Stimulated activated CD4-positive, alpha-beta T cell treated with anti-CD3 and anti-CD28 coated beads, Interleukin-15, amount 100 ng/mL, for 1 hour (primary cell): ENCODE measurements at places on chromosomes 1 and 21.

DNA sequence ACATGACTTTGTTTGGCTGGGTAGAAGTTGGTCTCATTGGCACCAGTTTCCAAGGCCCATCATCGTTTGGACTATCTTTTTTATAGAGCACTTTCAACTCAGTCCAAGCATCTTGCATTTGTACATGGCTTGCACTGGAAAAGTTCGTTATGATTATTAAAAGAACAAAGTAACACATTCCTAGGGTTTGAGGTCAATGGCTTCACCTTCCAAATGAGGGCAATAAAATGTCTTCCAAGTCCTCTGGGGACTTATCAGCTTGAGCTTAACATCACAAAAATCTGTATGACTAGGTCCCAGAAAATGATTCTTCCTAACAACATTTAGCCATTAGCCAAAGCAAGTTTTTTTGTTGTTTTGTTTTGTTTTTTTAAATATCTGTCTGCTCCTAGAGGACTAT is 610.8 kb downstream of the LMO4 start:
- no peak for DNase-seq

DNA sequence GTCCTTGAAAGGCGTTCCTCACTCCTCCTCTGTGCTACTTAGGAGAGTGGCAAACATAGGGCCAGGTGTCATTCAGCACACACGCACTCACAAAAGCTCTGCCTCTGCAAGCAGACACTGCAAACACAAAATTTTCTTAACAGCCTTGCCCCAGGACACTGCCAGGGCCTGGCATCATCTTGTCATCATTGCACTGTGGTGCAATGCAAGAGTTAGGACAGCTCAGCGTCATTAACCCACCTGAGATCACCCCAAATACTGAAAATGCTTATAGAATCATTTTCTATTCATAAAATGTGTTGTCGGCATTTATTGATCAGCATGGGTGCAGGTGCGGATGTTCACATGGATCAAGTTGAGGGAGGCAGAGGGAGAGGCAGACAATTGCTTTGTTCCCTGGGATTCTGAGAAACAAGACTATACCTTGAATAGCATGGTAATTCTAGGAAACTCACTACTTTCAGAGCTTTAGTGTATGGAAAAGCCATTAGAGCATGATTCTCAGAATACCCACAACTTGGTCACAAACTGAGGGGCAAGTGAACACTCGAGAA is 3.0 kb downstream of the ADAM30 start:
- no peak for DNase-seq

GRCh38 chr1:119956306-119956705 is 60.0 kb upstream of the ADAM30 start:
- no peak for DNase-seq

DNA sequence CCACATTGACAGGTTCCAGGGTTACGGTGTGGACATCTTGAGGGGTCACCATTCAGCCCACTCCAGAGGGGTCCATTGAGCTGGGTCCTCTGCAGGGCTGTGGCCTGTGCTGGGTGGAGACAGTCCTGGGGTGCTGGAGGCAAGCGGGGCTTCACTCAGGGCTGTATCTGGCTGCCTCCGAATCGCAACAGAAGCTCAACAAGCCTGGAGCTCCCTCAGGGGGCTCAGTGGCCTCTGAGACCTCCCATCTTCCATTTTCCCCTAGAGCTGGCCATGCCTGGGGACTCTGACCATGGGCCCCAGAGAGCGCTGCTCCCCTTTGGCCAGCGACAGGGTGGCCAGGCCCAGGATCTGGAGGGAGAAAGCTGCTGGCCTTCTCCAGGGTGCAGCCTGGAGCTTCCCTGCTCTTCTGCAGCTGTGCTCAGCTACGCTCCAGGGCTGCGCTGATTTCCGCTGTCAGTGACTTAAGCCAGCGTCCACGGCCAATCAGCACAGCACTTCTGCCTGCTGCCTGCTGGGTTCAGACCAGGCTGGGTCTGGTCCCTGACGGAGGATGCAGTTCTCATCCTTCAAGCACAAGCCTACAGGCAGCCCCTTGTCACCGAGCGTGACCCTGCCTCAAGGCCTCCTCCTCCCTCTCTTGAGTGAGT is 45.0 kb upstream of the ADARB1 start:
- DNase-seq, result no peak

DNA sequence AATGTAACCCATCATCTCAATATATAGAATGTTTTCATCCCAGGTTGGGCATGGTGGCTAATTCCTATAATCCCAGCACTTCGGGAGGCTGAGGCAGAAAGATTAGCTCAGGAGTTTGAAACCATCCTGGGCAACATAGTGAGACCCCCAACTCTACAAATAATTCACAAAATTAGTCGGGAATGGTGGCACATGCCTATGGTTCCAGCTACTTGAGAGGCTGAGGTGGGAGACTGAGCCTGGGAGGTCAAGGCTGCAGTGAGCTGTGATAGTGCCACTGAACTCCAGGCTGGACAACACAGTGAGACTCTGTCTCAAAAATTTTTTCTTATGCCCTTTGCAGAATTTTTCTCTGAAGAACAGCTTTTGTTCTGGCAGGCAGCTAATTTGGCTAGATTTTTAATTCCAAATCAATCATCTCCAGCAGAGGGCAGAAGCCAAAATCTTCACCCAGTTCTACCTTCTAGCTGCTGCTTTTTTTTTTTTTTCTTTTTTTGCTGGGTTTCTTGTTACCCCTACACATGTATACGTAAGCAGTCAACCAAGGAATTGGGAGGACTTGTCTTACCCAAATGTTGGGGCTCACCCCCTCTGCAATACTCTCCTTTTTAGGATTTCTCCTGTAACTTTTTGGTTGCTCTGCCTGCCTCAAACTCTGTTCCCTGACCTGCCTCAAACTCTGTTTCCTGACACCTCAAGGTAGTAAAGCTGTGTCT is 2.7 kb upstream of the RAD54L start:
- no peak for DNase-seq

DNA sequence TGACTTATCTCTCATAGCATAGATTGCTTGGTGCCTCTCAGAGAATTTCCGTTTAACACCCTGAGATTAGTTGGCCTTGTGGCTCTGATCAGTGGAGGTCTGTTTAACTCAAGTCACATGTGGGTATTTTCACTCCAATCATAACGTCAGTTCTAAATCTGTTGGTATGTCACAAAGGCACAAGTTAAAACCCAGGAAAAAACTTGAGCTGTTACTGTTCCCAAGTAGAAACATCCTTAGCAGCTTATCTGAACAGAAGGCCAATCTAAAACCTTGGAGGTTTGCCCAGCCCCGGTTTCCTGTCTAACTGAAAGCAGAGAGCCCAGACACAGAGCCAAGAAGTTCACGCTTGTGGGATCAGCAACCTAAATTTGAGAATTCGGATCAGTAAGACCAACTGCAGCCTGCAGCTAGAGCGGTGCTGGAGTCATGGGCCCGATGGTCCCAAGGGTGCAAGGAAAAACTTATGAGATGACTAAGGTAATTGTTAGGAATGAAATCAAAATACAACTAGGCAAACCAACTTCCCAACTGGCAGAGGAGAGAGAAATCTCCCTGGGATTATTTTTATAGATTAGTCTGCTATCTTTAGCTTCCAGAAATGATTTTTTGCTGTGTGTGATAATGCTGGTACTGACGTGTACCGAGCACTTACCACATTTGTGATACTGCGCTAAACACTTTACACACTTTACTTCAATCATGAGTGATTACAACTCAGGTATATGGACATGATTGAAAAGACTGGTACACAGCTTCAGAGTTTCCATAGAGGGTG is 90.2 kb upstream of the C1orf21 start:
- no peak for DNase-seq

DNA sequence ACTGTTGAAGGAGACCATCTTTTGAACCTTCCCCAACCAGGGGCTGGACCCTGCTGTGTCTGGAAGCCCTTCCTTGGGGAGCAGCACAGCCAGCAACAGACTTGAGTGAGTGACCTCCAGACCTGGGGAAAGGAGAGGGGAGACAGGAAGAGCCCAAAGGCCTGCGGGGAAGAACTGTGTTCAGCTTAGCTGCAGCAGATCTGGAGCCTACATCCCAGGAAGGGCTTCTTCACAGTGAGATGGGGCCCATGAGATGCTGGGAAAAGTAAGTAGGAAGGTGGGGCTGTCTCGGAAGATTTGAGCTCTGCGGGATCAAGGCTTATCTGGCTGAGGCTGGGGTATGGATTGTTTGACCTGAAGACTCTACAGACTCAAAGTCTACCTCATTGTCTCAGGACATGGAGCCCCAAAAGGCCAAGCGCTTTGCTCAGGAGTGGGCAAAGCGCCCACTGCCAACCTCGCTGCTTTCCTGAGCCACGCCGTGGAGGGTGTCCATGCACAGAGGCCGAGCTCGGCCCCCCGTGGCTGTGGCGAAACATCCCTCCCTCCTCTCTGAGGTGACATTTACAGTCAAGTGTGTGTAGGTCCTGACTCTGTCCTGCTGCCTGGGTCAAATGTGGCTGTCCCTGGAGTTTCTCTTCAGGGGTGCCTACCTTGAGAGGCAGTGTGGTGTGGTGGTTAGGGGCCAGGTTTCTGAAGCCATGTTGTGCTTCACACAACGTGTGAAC is 24.5 kb downstream of the SPOCD1 start:
- no peak for DNase-seq

DNA sequence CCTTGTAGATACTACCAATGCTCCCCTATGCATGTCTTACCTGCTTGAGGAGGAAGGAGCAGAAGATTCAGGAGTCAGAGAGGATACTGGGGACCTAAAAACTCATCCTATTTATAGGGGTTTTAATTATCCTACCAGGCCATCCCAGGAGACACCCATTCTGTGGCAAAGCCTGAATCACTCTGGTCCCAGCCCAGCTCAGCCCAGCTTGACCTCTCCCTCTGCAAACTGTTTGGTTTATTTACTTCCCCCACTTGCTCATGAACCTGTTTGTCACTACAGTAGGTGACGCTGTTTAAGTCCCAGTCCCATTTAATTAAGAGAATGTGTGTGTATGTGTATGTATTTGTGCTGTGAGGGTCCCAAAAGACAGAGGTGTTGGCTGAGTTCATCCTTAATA is at the start of gene RPTN:
TSS of gene RPTN (minus strand) at position 85 of the 400 bp plus-strand sequence. CDS start 1,339 bp downstream, outside the sequence.
- DNase-seq, result no peak

DNA sequence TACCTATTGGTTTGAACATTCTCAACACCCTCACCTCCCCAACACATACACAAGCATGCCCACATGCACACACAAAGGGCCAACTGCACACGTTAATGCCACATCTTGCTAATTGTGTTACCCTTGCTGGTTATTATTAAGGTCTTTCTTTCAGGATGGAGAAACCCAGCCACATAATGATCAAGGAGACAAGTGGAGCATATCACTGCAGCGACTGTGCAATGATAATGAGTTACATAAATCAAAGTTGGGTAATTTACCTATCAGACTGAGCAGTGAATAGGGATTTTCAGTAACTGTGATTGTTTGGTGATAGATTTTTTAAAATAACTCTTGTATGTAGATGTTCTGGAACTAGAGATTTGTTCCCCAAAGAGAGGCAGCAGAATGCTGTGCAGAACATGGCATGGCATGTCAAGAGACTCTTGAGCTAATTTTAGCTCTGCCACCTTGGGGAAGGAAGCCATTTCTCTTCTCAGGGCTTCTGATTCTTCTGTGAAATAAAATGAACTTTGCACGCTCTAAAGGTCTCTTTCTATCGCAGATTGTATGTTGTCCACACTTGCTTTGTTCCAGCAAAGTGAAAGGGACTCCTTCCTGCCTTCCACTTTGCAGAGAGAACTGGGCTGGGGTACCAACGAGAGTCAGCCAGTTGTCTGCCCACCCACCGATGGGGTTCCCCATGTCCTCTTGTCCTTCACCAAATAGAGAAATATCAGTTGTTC is 126.0 kb upstream of the CAMK1G start:
- DNase-seq, result no peak
